Tibial nerve (tissue), 4 donors: ENCODE measurements at places on chromosomes 16 and 17. TPM values are rescaled to one million over a fixed set of nuclear protein-coding genes. Genes with fewer than 3 reads are reported as not detected.

KRT12 gene
- total RNA-seq: not detected

SERPINF2 gene
- total RNA-seq: 6.3 TPM

QRICH2 gene
- 2.0 TPM for total RNA-seq

FSCN2 gene
- 4.4 TPM for total RNA-seq

OTOP3 gene
- total RNA-seq: not detected

GDPD3 gene
- total RNA-seq: 5.1 TPM

CTRB2 gene
- total RNA-seq: 4.2 TPM

KRT32 gene
- total RNA-seq: not detected

IL17C gene
- total RNA-seq: not detected

KATNIP gene
- 21.8 TPM for total RNA-seq

TNRC6A gene
- 74.5 TPM for total RNA-seq

TP53TG3 gene
- not detected for total RNA-seq

PPY gene
- not detected for total RNA-seq

GINS2 gene
- not detected for total RNA-seq

TTLL6 gene
- 0.60 TPM for total RNA-seq

ZNF276 gene
- 49.8 TPM for total RNA-seq

HOXB3 gene
- total RNA-seq: 8.0 TPM

FOXL1 gene
- 9.2 TPM for total RNA-seq

G6PC1 gene
- total RNA-seq: not detected

CCL11 gene
- not detected for total RNA-seq

LYRM9 gene
- total RNA-seq: 38.4 TPM

STH gene
- total RNA-seq: not detected

SDR42E2 gene
- not detected for total RNA-seq

PRSS33 gene
- not detected for total RNA-seq

AHSP gene
- not detected for total RNA-seq

C1QL1 gene
- 24.3 TPM for total RNA-seq

HOXB1 gene
- not detected for total RNA-seq

CORO1A gene
- 66.9 TPM for total RNA-seq

MLKL gene
- total RNA-seq: 11.6 TPM
